ENCODE measurements at places on chromosomes 11 and 22. TPM values are rescaled to one million over a fixed set of nuclear protein-coding genes. Genes with fewer than 3 reads are reported as not detected.

MRGPRX3 gene
- polyA plus RNA-seq, result not detected

KCNJ1 gene
- polyA plus RNA-seq, result 0.01 TPM

SCUBE2 gene
- 10.0 TPM for polyA plus RNA-seq

DRAP1 gene
- 142 TPM for polyA plus RNA-seq

DUSP8 gene
- polyA plus RNA-seq, result 4.3 TPM

C11orf91 gene
- polyA plus RNA-seq, result not detected

TSGA10IP gene
- not detected for polyA plus RNA-seq

RTN4R gene
- 7.2 TPM for polyA plus RNA-seq

PHETA2 gene
- 11.8 TPM for polyA plus RNA-seq

RFPL3 gene
- not detected for polyA plus RNA-seq

RIMBP3C gene
- not detected for polyA plus RNA-seq

ANKRD13D gene
- polyA plus RNA-seq, result 48.7 TPM
